GM23338 (cell line): ENCODE measurements at places on chromosomes 13 and 19. TPM values are rescaled to one million over a fixed set of nuclear protein-coding genes. Genes with fewer than 3 reads are reported as not detected.

Gene B3GNT3
- total RNA-seq, result 1.0 and 1.9 TPM in 2 replicates

DNA sequence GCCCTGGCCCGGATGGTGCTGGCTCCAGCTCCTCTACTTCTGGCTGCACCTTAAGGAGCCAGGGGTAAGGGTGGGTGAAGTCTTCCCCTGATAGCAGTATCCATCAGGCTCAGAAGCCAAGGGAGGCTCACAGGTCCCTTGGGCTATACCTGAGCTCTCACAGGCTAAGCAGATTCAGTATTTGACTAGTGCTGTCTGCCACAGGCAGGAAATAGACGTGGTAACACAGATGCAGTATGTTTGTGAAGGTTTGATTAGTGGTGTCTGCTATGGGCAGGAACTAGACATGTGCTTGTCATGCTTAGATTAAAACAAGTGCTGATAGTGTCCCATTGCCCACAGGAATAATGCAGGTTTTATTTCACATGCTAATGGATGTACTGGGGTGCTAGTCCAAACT lies 4.0 kb downstream of the SYT5 start:
- no peak overlapping the region for H3K4me3 ChIP-seq
- DNase-seq, result no peak
- H3K4me1 ChIP-seq, result peaks cover 12% of the 10 kb centered on the region; the same call in 1 of the 2 replicates

DNA sequence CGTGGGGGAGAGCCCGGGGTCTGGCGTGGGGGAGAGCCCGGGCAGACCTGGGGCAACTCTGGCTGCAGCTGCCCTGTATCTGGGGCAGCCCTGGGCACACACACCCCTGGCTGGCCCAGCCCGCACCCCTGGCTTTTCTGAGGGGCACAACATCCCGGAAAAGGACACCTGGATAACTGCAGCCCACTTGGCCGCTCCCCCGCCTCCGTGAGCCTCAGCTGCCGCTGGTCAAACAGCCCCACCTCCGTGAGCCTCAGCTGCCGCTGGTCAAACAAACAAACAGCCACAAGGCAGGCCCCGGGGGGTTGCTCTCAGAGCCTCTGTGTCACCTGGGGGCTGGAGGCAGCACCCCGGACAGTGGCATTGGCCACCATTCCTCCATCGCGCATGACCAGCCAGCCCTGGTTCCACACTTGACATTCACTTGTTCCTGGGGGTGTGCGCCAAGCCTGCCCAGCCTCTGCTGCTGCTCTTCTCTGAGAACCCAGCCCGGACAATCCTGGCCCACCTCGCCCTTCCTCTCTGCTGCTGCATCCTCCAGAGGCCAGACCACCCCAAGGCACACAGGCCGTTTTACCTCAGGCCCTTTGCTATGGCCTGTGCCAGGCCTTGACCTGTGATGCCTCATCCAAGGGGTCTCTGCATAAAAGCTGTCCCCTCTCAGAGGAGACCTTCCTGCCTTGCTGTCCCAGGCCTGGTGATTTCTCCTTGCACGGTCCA lies 19.9 kb downstream of the CEBPG start:
- H3K4me1 ChIP-seq, result no peaks in the 10 kb centered on the region
- DNase-seq, result no peak
- H3K27ac ChIP-seq, result no peak overlapping the region
- H3K4me3 ChIP-seq, result no peak overlapping the region
- H3K36me3 ChIP-seq, result no peaks in the 10 kb centered on the region

Gene PBX4
- total RNA-seq, result 1.5 and 2.6 TPM in 2 replicates

DNA sequence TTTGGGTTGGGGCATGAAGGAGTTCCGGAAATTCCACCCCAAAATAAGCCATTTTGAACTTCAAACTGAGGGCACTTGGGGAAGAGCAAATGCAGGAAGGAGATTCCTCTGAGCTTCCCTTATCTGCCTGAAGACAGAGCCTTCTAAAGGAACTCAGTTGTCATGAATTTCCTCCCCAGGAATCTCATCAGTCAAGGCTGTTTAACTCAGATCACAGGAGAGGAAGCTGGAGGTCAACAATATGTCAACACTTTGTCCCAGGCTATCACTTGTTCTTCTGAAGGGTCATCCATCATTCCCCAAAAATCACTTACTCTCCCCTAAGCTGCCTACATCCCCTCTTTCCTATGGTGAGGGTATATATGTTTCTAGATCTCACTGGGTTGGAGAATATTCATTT lies 26.0 kb upstream of the CHST8 start:
- no peak overlapping the region for H3K27ac ChIP-seq
- no peak for DNase-seq
- H3K27me3 ChIP-seq, result no peaks in the 10 kb centered on the region
- no peak overlapping the region for H3K4me3 ChIP-seq
- H3K36me3 ChIP-seq, result 0 out of 2 replicates have a peak, but pooled peaks cover under 1% of the 10 kb centered on the region
